ENCODE measurements at places on chromosomes 1 and 21.

DNA sequence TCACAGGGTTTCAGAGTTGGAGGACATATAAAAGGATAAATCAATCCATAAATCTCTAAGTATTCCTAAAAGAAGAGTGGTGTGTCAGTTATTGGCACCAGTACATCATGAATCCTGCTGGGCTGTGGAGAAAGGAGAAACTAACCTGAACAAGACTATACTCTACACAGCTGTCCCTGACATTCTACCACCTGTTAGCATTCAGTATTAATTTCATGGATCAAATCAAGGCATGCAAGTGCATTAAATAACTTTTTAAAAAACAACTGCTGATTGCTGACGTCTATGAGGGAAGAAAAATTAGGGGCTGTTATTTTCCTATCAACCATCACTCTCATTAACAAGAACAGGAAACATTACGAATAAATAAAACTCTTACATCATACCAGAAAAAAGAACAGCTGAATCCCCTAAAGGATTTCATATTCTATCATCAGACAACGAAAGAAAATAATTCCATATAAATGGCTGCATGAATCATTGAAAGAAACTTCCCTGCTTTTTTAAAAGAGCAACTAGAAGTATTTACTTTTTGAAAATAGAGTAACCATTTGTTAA, 121.7 kb downstream of the ATF6 start:
- peaks cover 23% of the 10 kb centered on the region for H3K4me1 ChIP-seq
- no peak for DNase-seq
- no peaks in the 10 kb centered on the region for H3K27me3 ChIP-seq
- no peak overlapping the region for H3K4me3 ChIP-seq
- H3K36me3 ChIP-seq = no peaks in the 10 kb centered on the region

DNA sequence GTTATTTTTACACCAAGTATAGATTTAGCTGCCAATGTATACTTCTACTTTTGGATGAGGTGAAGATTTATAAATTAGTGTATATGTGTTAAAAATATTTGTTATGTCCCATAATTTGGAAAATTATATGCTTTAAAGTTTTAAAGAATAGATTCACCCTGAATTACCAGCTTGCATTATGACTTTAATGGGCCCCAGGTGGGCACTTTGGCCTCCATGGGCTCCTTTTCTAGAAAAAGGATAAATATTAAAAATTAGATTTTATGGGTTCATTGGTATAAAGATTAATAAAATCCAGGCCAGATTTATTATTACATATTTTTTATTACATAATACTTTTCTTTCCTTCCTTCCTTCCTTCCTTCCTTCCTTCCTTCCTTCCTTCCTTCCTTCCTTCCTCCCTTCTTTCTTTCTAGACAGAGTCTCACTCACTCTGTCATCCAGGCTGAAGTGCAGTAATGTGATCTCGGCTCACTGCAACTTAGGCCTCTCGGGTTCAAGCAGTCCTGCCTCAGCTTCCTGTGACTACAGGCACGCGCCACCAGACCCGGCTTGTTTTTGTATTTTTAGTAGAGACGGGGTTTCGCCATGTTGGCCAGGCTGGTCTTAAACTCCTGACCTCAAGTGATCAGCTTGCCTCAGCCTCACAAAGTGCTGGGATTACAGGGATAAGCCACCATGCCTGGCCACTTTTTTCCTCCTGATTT, 21.9 kb downstream of the KMO start:
- H3K27ac ChIP-seq = no peak overlapping the region
- H3K4me3 ChIP-seq = no peak overlapping the region
- H3K36me3 ChIP-seq = no peaks in the 10 kb centered on the region
- peaks cover 10% of the 10 kb centered on the region for H3K4me1 ChIP-seq
- H3K27me3 ChIP-seq = no peaks in the 10 kb centered on the region

- H3K27me3 ChIP-seq = peaks cover 59% of the 10 kb centered on the region
- DNase-seq = no peak
- H3K36me3 ChIP-seq = no peaks in the 10 kb centered on the region
- no peak overlapping the region for H3K4me3 ChIP-seq
- H3K27ac ChIP-seq = no peak overlapping the region
Observed at GRCh38 chr1:206769304-206769731, 1.3 kb upstream of the IL19 start.

DNA sequence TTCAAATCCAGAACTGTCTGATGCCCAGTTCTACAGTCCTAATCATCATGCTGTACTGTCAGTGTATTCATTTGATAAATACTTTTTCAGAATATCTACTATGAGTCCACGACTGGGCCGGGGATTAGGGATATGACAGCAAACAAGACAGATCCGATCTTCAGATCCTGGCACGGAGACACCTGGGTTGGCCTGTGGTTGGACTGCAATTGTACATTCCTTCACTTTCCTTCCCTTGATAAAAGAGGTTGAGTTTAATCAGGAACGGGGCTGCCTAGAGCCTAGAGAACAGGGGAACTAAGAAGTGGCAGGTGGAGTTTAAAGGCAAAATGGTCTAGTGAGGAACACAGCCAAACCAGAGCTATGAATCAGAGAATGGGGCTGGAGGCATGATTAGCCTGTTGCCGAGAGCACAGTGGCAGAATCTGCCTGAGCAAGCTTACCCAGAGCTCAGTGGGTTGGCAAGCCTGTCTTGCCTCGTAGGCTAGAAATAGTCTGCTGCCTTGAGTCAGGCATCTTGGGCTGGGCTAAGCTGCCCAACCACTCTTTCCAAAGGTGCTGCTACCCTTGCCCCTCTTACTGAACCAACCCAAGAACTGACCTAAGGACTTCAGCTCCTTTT, 38.1 kb upstream of the PTCH2 start:
- no peaks in the 10 kb centered on the region for H3K4me1 ChIP-seq
- DNase-seq = peak; percentile 41
- no peak overlapping the region for H3K27ac ChIP-seq
- H3K27me3 ChIP-seq = no peaks in the 10 kb centered on the region

DNA sequence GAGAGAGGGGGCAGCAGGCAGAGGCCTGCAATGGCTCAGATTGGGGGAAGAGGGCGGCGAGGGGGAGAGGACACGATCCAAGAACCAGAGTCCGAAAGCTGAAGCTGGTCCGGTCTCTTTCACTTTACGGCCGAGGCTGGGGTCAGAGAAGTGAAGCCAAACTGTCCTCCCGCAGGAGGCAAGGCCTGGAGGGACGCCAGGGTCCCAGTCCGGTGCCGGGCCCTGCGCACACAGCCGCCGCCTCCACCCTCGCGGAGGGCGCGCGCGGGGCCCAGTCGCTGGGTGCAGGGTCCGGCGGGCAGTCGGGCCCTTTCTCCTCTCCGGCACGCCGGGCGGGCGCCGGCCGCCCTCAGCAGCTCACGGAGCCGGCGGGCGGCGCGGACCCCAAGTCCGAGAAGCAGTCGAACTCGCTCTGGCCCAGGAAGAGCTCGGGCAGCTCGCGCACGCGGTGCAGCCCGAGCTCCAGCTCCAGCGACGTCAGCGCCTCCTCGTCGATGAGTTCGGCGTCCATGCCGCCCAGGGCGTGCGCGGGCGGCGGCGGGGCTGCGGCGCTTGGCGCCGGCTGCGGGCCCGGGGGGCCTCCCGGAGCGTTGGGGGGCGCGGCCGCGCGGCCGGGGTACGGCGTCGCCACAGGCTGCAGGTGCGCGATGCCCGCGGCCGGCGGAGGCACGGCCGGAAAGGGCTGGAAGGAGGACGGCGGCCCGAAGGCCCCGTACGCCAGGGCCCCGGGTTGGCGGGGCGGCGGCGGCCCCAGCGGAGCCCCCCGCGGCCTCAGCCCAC, 749 bp downstream of the CITED4 start:
- H3K4me3 ChIP-seq = peak overlapping the region; percentile 73
- H3K4me1 ChIP-seq = peaks cover 7% of the 10 kb centered on the region
- no peak for DNase-seq
- H3K36me3 ChIP-seq = no peaks in the 10 kb centered on the region
- H3K27me3 ChIP-seq = no peaks in the 10 kb centered on the region

DNA sequence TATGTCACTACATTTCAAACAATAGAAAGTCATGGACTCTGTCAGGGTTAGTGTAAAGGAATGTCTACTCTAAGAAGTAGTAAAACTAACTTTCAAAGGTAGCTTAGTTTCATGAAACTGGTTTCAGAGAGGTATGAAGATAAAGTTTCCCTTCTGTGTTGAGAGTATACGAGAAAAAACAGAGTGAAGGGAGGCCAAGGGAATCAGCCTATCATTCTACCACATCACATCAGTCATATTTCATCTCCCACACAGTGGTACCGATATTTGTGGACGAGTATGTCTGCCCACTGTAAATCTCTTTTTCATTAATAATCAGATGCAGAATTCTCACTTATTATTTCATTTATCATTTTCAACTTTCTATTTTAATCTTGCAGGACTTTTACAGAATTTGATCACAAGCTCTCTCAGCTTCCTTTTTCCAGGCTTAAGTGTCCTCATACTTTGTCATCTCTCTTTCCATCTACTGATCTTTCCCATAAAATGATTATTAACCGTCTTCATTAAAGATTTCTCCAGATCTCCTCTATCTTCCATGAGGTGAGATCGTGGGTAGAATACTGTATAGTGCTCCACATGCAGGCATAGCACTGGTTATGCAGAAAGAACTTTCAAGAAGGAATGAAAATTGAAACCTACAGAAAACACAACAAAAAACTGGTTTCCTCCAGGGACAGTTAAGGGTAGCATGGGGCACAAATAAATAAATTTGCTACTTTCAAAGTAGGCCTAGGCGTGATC, 11.5 kb upstream of the IFI16 start:
- no peaks in the 10 kb centered on the region for H3K36me3 ChIP-seq
- H3K4me3 ChIP-seq = peak overlapping the region; percentile 61
- H3K27ac ChIP-seq = no peak overlapping the region

DNA sequence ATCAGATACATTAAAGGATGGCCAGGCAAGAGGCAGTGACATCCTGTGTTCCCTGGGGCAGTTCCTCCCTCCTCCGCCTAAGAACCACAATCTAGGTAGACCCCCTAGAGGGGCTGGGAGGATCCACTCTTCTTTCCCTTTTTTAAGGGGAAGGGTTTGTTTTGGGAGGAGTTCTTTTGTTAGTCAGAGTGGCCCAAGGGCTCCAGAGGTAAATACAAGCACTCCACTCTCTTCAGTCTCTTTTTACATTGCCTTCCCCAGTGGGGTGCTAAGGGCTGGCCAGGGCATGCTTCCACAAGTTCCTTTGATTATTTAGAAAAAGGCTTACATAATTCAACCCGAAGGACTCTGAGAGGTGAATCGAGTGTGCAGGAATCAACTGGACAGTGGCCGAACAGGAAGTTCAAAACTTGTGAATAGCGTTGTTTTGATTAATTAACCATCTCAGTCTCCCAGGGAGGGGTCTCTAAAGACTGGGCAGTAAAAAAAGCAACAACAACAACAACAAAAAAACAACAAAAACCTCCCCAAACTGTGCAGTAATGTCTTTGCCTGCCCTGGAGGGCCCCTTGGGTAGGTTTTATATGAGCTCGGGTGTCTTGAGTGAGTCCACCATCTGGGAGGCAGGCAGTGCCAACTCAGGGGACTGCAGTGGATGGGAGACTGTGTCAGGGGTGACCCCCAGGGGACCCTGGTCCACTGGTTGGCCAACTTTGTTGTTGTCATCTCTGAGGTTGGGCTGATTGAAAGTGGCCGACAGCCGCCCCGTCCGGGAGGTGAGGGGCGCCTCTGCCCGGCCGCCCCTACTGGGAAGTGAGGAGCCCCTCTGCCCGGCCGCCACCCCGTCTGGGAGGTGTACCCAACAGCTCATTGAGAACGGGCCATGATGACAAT, 33.2 kb upstream of the ENO1 start:
- no peak overlapping the region for H3K4me3 ChIP-seq
- no peaks in the 10 kb centered on the region for H3K36me3 ChIP-seq
- H3K4me1 ChIP-seq = no peaks in the 10 kb centered on the region
- no peak for DNase-seq
- no peaks in the 10 kb centered on the region for H3K27me3 ChIP-seq
- H3K27ac ChIP-seq = no peak overlapping the region

GRCh38 chr1:167439301-167439988, 78.9 kb downstream of the CD247 start:
- no peak overlapping the region for H3K27ac ChIP-seq
- peaks cover 20% of the 10 kb centered on the region for H3K4me1 ChIP-seq
- no peak for DNase-seq
- H3K4me3 ChIP-seq = no peak overlapping the region
- H3K27me3 ChIP-seq = no peaks in the 10 kb centered on the region

DNA sequence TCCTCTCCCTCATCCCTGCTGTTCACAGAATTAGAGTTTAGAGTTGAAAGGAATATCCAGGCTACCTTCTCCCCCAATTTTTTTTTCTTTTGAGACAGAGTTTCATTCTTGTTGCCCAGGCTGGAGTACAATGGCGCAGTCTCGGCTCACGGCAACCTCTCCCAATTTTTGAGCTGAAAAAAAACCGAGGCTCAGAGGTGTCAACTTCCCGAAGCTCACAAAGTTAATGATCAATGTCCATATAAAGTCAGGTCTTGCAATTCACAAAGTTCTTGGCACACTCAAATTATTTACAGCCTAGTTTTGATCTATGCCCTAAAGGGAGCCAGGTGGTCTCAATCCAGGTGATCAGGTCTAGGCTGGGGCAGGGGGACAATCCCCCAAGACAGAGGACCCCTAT, 797 bp upstream of the LEFTY1 start:
- no peak for DNase-seq
- H3K36me3 ChIP-seq = no peaks in the 10 kb centered on the region
- peaks cover 55% of the 10 kb centered on the region for H3K4me1 ChIP-seq
- H3K27ac ChIP-seq = peak overlapping the region; percentile 98
- H3K27me3 ChIP-seq = no peaks in the 10 kb centered on the region

- no peaks in the 10 kb centered on the region for H3K27me3 ChIP-seq
- H3K36me3 ChIP-seq = no peaks in the 10 kb centered on the region
- DNase-seq = peak; percentile 66
- H3K4me1 ChIP-seq = peaks cover 4% of the 10 kb centered on the region
- no peak overlapping the region for H3K27ac ChIP-seq
Observed at GRCh38 chr1:31183927-31184554, 55.6 kb downstream of the NKAIN1 start.

- H3K36me3 ChIP-seq = peaks cover 14% of the 10 kb centered on the region
- no peak overlapping the region for H3K4me3 ChIP-seq
- no peaks in the 10 kb centered on the region for H3K4me1 ChIP-seq
- no peak overlapping the region for H3K27ac ChIP-seq
Observed at GRCh38 chr1:204468206-204468605, 26.4 kb downstream of the PIK3C2B start.

DNA sequence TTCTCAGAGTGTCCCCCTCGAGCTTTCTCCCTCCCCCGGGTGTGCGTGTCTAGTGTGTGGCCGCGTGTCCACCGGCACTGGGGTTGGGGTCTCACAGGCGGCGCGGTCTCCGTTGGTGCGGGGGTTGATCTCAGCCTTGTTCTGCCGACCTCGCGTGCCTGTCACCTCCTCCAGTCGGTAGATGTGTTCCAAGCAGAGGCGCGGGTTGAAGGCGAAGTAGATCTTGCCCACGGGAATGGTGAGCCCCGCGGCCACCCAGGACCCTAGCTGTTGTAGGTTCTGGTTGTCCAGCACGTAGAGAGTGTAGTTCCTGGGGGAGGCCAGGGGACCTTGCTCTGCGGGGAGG, 9.8 kb downstream of the INSRR start:
- H3K4me3 ChIP-seq = no peak overlapping the region
- no peaks in the 10 kb centered on the region for H3K36me3 ChIP-seq

GRCh38 chr1:29513357-29513756, 277.0 kb downstream of the PTPRU start:
- no peaks in the 10 kb centered on the region for H3K4me1 ChIP-seq
- H3K27ac ChIP-seq = no peak overlapping the region
- no peaks in the 10 kb centered on the region for H3K36me3 ChIP-seq
- peak; percentile 85 for DNase-seq
- H3K27me3 ChIP-seq = 0 out of 2 replicates have a peak, but pooled peaks cover 7% of the 10 kb centered on the region

All from PC-3 (cell line).